ENCODE measurements at places on chromosomes 4 and X.

- no peak for DNase-seq
Measured at GRCh38 chr4:45131020-45131419, 404.7 kb upstream of the GNPDA2 start.

DNA sequence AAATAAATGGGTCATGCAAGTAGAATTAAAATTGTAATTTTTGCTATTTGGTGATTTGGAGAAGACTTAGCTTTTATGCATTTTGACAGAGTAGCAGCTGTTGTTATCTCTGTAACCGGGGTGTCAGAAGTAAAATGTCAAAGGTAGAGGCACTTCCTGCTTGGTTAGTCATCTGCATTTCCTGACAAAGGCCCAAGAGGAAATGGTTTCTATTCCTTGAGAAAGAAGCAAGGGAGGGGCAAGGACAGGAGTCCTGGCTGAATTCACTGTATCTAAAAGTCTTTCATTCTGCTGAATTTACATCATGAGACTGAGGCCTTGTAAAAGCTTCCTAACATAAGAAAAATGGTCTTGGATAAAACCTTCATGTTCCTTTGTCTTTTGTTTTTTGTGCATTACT, 550.9 kb upstream of the BOD1L1 start:
- no peak for DNase-seq

DNA sequence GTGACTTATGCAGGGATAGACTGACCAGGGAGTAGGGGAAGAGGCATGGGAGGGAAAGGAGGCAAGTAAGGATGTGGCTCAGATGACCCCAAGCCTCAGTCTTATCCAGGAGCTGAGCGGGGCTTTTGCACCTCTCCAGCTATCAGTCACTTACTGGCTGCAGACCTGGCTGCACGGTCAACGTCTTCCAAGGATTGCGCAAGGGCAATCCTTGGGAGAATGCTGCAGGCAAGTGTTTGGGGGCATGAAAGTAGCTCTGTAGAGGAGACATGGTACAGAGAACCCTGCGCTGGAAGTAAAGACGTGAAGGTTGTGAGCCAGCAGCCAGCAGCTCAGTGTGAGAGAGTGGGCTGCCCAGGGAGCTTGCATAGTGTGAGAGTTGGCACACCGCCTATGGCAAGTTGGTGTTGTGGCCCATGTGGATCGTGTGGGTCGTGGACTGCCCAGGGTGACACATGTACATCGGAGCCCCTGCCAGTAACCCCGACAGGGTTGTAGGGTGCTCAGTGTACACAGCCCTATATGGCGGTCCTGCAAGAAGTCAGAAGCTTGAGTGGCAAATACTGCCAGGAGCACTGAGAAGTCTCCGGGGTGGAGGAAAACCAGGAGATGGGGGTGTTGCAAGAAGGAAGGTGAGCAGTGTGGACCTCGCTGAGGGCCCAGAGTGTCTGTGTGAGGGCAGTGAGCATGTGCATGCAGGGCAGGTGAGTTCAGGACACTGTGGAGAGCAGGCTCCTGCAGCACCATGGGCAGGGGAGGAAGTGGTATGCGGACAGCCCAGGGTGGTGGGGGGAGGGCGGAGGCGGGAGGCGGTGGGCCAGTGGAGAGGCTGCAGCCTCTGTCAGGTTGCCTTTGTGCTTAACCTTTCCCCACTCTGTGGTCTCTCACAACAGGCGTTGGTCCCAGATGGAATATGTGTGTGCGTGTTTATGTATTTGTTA, 50.9 kb downstream of the KIT start:
- no peak for DNase-seq

- no peak for DNase-seq
Measured at GRCh38 chrX:134971926-134972325, 18.9 kb upstream of the SMIM10 start.

GRCh38 chr4:125062115-125063050, 252.4 kb upstream of the FAT4 start:
- DNase-seq: no peak

GRCh38 chr4:112510291-112511092, 5.5 kb downstream of the NEUROG2 start:
- no peak for DNase-seq
